ENCODE measurements at places on chromosomes 6 and 20.

DNA sequence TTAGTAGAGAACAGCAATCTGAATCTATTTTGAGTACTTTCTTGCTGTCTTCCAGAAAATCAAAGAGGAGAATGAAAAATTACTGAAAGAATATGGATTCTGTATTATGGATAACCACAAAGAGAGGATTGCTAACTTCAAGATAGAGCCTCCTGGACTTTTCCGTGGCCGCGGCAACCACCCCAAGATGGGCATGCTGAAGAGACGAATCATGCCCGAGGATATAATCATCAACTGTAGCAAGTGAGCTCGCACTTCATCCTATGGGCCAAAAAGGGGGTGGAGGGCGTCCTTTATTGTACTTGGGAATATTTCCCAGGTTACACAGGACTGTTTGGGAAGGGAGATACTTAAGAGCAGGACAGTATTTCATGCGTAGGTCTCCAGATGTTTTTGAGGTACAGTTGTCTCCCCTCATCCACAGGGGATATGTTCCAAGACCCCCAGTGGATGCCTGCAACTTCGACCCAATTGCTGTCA, 37.3 kb upstream of the PLCG1 start:
- no peak for DNase-seq

DNA sequence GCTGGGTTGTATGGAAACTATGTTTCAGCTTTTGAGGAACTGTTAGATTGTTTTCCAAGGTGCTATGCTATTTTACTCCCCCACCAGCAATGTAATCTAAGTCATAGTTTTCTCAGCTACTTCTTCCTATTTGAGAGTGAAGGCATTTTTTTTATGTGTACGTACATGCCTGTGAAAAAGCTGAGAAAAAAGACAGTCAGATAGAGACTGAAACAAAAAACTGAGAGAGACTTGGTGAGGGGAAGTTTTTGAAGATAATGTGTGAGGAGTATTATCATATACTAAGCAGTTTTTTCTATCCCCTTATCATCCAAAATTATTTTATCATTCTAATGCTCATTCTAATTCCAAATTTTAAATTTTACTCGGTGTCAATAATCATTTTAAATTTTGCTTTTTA, 780.0 kb downstream of the BCKDHB start:
- no peak for DNase-seq

DNA sequence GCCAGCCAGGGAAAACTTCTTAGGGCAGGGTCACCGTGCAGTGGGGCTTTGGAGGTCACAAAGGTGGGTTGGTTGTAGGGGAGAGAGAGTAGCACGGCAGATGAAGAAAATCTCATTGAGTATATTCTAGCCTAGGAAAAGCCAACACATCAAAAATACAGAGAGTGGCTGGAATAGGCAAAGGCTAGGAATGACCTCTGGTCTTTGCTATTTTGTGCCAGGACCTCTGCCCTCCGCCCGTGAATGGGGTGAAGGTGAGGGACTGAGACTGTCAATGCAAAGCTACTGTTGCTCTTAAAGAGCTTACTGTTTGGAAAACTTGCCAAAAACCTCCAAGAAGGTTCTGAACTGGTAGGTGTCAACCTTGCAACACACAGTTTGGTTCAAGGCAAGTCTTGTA, 346.7 kb downstream of the CDH26 start:
- DNase-seq, result no peak

- no peak for DNase-seq
These were observed 16.2 kb downstream of the CST7 start for GRCh38 chr20:24965065-24965919.

- DNase-seq, result peak; percentile 52
These were observed 128.8 kb upstream of the PDE7B start for GRCh38 chr6:135722679-135723078.

DNA sequence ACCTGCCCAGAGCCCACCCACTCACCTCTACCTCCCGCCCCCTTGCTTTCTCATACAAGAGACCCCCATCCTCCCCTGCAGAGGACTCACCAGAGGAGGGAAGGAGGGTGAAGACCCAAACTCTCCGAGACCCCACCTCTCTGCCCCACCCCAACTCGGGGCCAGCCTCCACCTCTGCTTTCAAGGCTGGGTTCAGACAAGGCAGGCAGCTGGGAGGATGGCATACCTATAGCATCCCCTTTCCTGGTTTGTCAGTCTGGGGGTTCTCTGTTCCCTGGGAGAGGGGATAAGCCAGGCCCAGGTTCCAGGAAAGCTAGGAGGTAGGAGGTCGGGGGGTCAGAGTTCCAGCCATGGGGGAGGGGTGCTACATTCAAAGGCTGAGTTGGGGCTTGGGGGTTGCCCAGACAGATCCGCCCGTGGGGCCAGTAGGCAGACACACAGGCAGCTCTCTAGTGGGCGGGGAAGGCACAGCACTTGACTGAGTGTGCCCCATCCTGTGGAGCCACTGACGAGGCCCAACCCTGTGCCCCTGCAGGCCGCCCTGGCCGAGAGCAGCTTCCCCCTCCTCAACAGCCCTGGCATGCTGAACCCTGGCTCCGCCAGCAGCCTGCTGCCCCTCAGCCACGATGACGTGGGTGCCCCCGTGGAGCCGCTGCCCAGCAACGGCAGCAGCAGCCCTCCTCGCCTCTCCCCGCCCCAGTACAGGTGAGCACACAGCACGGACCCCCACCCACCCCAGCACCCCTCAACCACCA, 40.8 kb upstream of the MDFI start:
- DNase-seq, result no peak

DNA sequence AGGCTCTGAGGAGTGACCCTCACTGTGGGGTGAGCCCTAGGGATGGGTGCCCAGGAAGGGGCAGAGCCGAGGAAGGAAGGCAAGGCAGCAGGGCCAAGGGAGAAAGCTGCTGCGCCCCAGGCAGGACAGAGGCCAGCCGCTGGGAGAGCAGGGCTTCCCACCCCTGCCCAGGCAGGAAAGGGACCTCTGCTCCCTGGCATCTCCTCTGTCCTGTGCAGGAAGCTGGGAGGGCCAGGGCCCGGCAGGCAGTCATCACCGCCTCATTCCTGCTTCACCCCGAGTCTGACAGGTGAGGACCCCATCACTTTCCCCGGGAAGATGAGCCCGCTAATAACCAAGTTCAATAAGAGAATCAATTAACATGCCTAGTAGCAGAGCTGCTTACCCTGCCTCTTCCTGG, 81.3 kb downstream of the EDN3 start:
- no peak for DNase-seq

DNA sequence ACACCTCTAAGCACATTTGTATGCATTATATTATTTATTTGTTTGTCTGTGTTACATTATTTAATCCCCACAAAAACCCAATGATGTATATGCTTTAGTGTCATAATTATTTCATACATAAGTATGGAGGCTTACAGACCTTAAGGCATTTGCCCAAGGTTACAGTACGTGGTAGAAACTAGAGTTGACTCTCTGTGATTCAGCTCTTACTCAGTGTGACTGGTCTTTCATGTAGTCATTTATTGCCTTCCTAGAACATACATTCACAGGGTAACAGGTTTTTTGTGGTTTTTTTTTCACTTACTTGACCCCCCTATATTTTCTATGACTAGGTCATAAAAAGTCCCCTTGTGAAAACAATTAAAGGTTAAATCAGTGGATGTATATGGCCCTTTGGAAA, 566.8 kb downstream of the TFAP2A start:
- no peak for DNase-seq

GRCh38 chr6:167827583-167828324, 1.0 kb downstream of the AFDN start:
- DNase-seq, result peak; percentile 18

DNA sequence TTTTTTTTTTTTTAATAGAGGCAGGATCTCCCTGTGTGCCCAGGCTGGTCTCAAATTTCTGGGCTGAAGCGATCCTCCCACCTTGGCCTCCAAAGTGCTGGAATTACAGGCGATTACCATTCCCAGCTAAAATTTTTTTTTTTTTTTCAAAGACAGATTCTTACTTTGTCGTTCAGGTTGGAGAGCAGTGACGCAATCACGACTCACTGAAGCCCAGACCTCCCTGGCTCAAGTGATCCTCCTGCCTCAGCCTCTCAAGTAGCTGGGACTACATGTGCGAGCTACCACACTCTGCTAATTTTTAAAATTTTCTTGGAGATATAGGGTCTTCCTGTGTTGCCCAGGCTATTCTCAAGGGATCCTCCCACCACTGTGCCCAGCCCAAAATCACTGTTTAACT, 58.0 kb upstream of the MYO6 start:
- no peak for DNase-seq

DNA sequence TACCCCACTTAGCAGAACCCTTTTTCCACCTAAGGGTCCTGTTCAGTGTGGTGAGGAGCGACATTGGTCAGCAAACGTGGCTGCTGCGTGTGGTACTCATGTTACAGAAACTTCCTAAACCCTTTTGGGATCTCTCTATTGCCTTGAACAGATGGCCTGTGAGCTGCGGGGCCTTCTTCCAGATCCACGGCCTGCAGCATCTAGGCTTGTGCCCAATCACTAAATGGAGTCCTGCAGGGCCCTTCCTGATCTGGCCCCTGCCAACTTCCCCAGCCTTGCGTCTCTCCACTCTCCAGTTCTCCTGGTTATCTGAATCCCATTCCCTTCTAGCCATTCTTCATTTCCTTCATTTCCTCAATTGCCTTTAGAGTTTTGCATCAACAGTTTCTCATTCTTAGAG, 85.6 kb downstream of the PDE7B start:
- DNase-seq, result no peak

DNA sequence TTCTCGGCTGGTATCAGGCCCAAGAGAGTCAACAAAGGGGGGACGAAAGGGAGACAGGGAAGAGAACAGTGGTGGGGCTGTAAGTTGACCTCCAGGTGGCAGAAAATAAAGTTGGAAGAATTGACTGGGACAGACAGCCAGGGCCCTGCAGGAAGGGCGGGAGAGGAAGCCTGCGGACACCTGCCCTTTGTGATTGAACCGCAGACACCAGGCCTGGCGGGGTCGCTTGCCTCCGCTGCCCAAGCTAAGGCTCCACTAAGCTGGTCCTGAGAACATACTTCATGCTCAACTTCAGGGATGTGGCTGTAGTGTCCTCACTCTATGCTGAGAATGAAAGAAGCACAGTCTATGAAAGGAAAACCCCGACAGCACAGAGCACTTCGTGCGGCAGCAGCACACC, 53.8 kb downstream of the RPP40 start:
- DNase-seq, result no peak

DNA sequence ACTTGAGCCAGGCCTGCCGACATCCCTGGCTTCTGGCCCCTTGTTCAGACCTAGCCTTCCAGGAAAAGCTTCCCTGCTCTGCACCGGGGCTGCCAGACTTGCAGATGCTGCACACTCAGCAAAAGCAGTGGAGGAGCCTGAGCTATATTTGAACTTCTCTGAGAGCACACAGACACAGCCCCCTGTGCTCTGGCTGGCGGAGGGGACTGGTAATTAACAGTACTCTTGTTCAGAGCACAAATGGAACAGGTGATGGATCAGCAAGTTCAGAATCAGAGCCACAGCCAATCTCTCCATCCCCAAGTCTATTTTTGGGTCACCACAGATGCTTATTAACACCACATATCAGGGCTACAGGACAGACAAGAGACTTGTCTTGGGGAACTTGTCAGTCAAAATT, 27.6 kb upstream of the RIMS4 start:
- no peak for DNase-seq

DNA sequence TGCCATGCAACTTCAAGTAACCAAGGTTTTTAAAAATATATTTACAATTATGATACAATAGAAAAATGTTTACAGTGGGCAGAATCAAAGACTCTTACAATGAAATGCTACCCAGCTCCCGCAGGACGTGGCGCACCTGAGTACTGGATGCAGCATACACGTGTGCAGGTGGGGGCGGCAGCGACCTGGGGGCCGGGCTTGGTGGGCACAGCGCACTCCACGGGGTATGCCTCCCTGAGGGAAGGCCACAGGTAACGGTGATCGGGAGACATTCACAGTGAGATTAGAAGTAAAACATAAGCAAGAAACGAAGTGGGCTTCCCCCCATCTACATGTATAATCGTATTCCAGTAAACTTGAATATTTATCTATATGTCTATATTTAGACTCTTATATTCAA, 54.2 kb downstream of the WDR27 start:
- DNase-seq, result no peak

GRCh38 chr6:105757512-105758200, 328.5 kb upstream of the PRDM1 start:
- no peak for DNase-seq

GRCh38 chr6:5302995-5303622, 41.8 kb downstream of the FARS2 start:
- DNase-seq, result no peak

All from T1000 (cell line).